ENCODE measurements at places on chromosomes 12 and 14.

GRCh38 chr14:34781242-34781641 lies 66.8 kb upstream of the CFL2 start:
- peak; percentile 93 for DNase-seq

DNA sequence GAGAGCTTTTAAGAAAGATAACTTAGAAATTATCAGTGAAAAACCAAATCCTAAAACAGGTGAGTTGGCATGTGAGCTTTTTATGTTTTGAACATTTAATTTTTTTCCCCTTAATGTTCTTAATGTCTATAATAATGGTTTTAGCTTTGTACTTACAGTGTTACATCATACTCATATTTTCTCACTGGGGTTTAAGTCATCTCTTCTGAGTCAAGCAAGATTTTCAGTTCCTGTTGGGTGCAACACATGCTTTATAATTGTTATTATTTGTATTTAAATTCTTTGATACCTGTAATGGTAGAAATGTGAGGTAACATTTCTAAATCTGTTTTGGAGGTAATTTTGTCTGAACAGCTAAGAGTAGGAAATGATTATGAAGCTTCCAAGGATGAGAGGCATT lies 113.0 kb downstream of the PLEKHA5 start:
- no peak for DNase-seq

DNA sequence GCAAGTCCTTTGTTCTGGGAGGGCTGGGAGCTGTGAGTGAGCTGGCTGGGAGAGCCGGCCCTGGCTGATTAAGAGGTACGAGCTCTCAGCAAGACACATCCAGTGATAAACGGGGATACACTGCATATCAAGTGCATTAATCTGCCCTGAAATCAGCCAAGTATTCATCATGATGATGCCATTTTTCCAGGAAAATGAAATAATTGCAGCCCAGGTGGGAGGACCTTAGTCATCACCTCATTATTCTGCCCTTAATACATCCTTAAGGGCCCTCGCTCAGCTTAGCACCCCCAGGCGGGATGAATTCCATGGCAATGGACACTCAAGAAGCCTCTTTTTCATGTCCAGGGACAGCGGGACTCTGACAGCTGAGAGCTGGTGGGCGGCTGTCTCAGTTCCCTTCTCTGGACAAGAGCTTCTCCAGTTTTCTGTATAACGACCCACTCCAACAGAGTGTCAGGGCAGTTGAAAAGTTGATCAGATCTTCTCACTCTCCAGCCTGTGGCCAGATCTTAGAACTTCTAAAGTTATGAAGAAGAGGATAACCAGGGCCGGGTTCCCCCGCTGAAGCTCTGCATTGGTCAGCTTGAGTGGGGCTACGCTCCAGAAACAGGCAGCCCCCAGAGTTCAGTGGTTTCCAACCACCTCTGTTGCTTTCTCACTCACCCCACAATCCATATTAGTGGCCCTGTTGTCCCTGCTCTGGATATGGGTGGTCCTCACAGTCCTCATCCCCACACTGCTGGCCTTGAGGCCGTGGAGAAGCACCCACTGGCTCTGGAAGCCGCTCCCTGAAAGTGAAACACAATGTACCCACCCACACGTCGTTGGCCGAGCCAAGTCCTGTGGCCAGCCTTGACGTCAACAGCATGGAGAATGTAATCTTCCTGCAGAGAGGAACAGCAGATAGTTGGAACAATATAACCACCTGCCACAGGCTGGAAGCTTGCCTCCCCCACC lies 306.2 kb upstream of the DIO3 start:
- DNase-seq, result no peak

- DNase-seq, result no peak
Observed at GRCh38 chr12:68113644-68114043, 45.9 kb downstream of the IFNG start.

GRCh38 chr14:38669027-38669426 lies 413.1 kb upstream of the CLEC14A start:
- DNase-seq, result no peak

DNA sequence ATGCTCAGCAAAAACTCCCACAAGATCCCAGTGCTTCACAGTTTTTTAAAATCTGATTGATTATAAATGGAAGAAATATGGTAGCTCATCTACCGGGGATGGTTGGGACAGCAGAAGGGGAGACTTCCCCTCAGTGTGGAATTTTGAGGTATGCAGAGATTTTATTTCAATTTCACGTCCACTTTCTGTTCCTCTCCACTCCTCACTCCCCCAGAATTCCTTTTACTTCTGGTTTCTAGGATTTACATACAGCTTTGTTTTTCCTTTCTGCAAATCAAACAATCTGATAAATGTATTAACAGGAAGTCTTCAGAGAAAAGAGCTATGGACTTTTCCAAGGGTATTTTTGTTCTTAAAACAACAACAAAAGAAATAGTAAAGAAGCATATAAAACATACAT lies 181.5 kb upstream of the ARHGAP5 start:
- no peak for DNase-seq

DNA sequence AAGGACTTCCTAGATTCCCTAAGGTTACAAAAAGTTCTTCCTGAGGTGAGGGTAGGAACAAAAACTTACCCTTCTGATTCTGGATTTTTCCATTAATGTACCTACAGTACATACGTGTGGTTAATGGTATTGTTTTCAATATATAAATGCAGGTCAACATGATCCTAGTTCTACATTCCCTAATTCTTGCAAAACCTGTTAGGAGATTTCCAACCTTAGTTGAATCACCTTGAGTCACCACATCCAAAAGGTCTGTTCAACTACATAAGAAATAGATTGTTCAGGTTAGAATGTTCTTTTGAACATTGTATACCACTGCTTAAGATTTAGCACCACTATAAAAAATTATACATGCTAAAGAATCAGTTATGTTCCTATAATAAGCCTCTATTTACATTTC lies 118.9 kb downstream of the GARIN6 start:
- DNase-seq, result no peak

DNA sequence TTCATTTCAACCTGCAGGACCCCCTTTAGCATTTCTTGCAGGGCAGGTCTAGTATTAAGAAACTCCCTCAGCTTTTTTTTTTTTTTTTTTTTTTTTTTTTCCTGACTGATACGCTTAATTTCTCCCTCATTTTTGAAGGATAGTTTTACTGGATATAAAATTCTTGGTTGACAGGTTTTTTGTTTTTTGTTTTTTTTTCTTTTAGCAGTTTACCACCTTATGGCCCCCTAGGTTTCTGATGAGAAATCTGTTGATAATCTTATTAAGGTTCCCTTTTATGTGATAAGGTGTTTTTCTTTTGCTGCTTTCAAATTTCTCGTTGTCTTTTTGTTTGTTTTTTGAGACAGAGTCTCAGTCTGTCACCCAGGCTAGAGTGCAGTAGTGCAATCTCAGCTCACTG lies 66.5 kb downstream of the BORCS5 start:
- DNase-seq, result no peak

GRCh38 chr12:116538682-116539305 lies 20.4 kb upstream of the MAP1LC3B2 start:
- no peak for DNase-seq

DNA sequence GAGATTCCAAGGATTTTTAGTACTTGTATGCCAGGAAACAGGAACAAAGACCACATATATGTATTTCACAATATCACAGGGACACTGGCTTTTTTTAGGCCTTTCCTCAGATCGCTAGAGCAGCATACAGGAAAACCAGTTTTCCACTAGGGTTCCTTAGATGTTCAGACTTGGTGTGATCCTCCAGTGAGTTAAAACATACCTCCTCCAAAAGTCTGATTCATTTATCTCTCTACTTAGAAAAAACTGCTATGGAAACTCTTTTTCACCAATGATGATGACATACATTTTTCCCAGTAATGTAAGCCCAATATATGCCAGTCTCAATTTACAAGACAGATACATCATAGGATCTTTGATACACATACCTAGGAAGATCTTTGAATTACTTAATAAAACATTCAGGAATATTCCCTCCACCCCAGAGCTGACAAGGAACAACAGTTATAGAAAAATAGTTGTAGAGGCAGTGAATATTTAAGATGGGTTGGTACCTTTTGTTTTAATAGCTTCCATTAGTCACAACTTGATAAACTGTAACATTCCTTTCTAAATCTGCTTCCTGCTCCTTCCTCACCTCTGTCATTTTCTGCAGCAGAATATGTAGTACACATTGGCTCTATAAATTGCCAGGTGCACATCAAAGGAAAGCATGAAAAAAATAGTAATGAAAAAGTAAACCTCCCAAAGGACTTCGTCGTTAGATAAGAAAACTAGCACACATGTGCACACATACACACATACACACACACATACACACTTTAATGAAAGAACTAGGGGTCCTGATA lies 27.5 kb downstream of the BCAT1 start:
- peak; percentile 77 for DNase-seq

Data from EH (cell line).